ENCODE measurements at places on chromosomes 6 and 20. TPM values are rescaled to one million over a fixed set of nuclear protein-coding genes. Genes with fewer than 3 reads are reported as not detected.

The BANF2 gene
- total RNA-seq, result not detected

DNA sequence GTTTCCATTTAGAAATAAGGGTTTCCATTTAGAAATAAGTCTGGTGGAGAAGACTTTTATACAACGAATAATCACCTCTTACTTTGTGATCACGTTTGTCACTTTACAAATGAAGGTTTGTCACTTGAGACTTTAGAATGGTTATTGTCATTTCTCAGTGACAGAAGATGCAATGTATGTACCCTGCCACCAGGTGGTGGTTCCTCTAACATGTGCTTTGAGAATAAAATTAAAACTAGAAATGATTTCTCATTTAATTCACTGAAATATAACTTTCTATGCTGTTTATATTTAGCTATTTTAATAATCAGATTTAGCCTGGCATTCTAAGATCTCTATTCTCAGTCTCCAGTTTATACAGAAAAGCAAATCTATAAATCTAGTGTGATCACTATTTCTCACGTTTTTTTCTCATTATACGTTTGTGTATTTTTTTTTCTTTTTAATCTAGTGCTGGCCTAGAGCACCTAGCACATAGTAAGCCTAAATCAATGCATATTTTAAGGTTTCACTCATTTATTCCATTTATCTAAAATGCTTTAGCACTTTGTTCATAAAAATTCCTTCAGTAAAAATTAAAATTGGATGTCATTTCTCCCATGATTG is 57.4 kb upstream of the TFAP2D start:
- DNase-seq, result peak; percentile 39

DNA sequence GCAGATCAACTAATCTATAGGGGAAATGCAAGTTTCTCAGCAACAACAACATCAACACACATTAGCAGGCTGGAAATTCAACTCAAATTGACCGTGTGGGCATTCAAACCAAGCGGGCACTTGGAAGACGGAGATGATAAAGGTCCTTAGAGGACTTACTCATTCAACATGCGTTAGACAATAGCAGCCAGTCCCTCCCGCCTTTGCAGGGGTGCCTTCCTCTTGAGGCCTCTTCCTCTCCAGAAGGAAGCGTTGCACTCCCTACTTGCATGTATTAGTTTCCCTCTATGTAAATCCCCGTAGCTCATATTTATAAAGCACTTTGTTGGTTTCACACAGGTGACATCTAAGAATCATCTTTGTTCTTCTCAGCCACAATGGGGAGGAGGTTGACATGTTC is 300.8 kb upstream of the STXBP5 start:
- no peak for DNase-seq

The OLIG3 gene
- not detected for total RNA-seq

The IER3 gene
- 200 TPM for total RNA-seq

DNA sequence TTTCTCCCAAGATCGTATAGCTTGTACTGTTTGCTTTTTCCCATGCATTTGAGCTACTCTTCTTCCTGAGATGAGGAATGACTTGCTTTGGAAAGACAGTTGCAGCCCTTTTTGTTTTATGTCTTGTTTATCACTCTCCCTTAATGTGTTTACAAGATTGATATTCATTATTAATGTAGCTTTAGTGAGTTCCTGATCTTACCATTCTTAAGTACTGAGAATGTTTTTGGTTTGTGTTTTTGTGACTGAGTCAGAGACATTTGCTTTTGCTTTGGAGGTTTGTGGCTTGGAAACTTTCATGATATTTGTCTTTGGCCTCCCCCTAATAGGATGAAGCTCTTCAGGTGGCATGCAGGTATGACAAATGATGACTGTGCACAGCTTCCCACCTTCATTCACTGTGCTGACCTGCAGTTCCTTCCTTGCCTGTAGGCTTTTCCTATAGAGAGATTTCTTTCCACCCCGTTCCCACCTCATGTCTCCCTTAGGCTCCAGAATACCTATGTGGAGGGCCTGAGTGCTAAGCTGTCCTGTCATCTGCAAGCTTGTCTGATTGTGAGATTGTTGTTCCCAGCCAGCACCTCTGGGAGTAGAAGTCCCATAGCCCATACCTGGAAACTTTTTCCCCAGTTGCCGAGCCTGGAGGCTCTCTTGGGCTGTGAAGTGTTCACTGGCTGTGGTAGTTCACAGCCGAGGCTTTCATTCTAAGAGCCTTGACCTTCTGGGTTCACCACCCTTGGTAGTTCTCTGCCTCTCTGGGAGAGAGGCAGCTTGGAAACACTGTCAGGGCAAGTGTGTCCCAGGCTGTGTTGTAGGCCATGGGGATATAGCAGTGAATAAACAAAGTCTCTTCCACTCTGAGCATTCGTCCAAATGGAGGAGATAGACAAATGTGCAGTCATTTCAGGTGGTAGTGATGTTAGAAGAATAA is 27.1 kb downstream of the CDS2 start:
- no peak for DNase-seq

The EGFL8 gene
- 4.5 TPM for total RNA-seq

DNA sequence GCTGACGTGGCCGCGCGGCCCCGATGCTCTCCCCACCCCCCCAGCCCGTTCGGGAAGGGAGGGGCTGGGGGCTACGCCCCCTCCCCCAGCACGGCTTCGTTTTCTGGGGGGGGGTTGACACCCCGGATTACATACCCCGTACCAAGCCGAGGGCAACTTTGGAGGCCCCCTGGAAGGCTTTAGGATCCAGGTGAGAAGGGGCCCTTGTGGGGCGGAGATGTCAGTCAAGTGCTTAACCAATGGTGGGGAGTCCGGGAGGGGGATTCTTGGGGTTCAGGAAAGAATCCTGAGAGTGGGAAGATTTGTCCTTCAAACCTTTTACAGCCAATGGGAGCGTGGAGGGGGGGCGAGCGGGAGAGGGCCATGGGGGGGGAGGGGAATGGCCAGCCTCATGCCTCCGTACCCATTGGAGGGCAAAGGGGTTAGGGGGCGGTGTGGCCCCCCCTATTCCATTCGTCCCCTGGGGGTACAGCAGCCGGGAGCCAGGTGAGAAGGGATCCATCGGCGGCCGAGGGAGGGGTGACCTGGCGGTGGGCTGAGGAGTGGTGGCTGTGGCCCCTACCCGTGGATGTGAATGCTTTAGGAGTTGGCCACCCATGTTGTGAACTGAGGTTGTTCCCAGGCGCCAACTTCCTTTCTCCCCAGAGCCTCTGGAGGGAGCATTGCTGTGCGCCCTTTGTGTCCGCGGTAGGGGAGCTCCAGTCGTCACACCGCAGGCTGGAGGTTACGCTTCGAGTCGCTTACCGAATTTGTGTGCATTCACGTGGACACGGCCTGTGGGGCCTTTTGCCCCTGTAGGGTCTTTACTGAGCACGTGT is 682 bp downstream of the BRD2 start:
- DNase-seq, result peak; percentile 75

- DNase-seq, result no peak
Measured at GRCh38 chr20:609371-609964, 641 bp downstream of the TCF15 start.

GRCh38 chr20:6440443-6440799 is 317.6 kb upstream of the FERMT1 start:
- no peak for DNase-seq

DNA sequence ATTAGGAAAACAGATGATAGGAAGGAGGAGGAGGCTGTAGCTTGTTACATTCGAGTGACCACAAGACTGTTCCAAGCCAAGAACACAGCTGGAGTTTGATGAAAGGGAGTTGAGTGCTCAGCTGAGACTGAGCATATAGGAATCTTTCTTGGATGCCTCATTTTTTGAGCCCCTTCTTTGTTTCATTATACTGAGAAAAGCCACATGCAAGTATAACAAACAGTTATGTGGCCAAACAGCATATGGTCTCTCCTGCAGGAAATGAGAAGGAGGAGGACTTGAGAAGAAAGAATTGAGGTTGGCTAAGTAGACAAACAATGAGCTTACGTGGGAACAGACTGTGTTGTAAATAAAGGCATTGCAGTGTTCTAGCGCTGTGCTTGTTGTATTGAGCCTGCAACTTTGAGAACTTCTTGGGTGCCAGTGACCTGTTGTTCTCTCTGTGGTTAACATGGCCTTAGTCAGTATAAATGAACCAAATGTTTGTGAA is 78.3 kb downstream of the AKAP7 start:
- DNase-seq, result no peak

The OR2H1 gene
- total RNA-seq, result not detected

The LINC00237 gene
- not detected for total RNA-seq

The DNAJC5 gene
- total RNA-seq, result 106 TPM

- no peak for DNase-seq
Measured at GRCh38 chr6:35582315-35582714, 69.6 kb upstream of the TULP1 start.

- no peak for DNase-seq
Measured at GRCh38 chr20:60518022-60518421, 559.8 kb downstream of the CDH26 start.

The RAET1L gene
- 1.5 TPM for total RNA-seq

DNA sequence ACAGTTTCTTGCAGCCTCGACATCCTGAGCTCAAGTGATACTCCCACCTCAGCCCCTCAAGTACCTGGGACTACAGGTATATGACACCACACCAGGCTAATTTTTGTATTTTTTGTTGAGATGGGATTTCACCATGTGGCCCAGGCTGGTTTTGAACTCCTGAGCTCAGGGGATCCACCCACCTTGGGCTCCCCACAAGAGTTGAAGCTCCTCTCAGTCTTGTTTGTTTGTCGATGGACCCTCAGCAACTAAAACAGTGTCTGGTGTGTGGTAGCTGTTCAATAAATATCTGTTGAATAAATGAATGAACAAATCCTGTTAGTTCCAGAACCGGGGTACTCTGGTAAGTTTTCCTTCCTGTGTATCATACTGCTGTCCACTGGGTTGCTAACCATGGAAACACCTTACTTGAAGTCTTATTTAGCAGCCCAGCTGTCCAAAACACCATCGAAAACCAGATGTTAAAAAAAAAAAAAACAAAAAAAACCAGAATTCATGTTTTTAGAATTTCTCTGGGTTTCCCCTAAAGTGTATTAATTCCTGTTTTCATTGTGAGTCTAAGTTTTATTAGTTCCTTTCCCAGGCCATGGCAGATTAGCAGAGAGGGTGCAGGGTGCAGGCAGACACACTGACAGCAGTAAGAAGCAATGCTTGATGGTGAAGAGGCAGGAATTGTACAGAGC is 7.8 kb upstream of the EZR start:
- DNase-seq, result no peak

DNA sequence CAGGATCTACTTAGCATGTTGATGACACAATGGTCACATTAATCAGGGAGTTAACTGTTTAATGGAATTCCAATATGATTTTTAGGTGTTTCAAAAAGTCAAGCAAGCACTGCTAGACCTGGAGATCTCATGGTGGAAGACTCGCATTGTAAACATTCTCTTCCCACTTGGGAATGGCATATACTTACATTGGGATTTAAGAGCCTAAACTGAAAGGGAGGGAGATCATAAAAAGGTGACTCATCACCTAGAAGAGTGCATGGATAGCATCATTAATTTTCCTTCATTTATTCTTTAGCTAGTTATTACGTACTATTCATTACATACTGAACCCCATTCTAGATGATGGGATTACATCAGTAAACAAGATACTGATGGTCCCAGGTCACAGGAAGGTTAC is 185.4 kb downstream of the TASP1 start:
- DNase-seq, result no peak

GRCh38 chr6:21596145-21596948 is 2.8 kb downstream of the SOX4 start:
- peak; percentile 44 for DNase-seq

The KCNQ5 gene
- not detected for total RNA-seq

The STMND1 gene
- not detected for total RNA-seq

- DNase-seq, result no peak
Measured at GRCh38 chr6:55167860-55168259, 6.5 kb upstream of the HCRTR2 start.

DNA sequence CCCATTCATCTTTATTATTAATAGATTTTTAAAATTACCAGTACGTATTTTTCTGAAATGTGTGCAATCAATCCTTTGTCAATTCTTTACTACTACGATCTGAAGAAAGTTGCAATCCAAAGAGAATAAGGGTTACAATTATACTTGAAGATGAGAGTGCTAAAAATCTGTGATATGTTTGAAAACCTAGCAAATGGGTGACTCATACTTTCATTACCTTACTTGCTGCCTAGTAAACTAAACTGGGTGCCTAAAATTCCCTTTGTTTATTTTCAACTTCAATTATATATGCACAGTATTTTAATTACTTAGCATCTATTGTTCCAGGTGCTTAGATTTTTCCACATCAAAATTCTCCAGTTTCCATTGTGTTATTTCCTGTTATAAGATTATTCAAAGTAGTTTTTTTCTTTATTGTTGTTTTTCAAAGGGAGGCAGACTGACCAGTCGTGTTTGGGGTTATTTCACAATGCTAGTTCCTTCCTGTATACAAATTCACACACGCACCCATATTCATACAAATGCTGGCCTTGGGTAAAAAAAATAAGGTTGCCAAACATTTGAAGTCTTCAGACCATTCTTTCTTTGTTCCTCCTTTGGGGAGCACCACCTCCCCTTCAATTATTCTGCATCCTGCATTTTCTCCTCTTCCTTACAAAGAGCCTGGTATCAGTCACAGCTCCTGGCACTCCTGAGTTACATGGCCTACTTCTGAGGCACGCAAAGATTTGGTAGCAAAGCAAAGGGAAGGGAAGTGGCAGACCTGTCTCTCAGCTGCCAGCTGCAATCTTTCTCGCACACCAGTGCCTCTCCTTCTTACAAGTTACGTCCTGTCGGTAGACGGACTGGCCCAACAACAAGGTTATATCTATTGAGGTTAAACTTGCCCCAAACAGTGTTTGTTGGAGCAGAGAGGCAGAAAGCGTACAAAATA is 16.2 kb upstream of the FAM135A start:
- DNase-seq, result peak; percentile 36

DNA sequence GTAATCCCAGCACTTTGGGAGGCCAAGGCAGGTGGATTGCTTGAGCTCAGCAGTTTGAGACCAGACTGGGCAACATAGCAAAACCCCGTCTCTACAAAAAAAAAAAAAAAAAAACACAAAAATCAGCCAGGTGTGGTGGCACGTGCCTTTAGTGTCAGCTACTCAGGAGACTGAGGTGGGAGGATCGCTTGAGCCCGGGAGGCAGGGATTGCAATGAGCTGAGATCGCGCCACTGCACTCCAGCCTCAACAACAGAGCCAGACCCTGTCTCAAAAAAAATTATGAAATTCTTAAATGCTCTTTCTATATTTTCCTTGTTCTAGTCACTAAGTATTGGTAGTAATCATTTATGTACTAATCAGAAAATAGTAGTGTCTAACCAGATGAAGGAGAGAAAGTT is 30.6 kb downstream of the SYTL3 start:
- DNase-seq, result no peak

The C20orf202 gene
- total RNA-seq, result not detected
